ENCODE measurements at places on chromosomes 3 and 15. TPM values are rescaled to one million over a fixed set of nuclear protein-coding genes. Genes with fewer than 3 reads are reported as not detected.

PIK3CB gene
- total RNA-seq = 17.9 TPM

RFT1 gene
- 43.6 TPM for total RNA-seq

CD86 gene
- total RNA-seq = 2.0 TPM

GPR149 gene
- total RNA-seq = not detected

C3orf52 gene
- total RNA-seq = 2.1 TPM

CTSH gene
- 16.4 TPM for total RNA-seq

MTMR10 gene
- 12.3 TPM for total RNA-seq

P4HTM gene
- total RNA-seq = 25.7 TPM

GOLGA6B gene
- not detected for total RNA-seq

GNAT1 gene
- not detected for total RNA-seq

GXYLT2 gene
- total RNA-seq = not detected

C3orf85 gene
- total RNA-seq = not detected

GATA2 gene
- 13.7 TPM for total RNA-seq

CCR9 gene
- not detected for total RNA-seq

ZNF385D gene
- not detected for total RNA-seq
